Parietal lobe (tissue), 2 donors: ENCODE measurements at places on chromosomes 6 and 20. TPM values are rescaled to one million over a fixed set of nuclear protein-coding genes. Genes with fewer than 3 reads are reported as not detected.

The CFB gene
- 1.9 TPM for total RNA-seq

The FOXS1 gene
- total RNA-seq: not detected

The OXT gene
- total RNA-seq: not detected

The AKAP12 gene
- total RNA-seq: 48.8 TPM

The PRPH2 gene
- 5.3 TPM for total RNA-seq

The DPPA5 gene
- not detected for total RNA-seq
